ENCODE measurements at places on chromosomes 13 and 19.

- DNase-seq: no peak
Measured at GRCh38 chr19:2320049-2320448, 8.3 kb downstream of the LSM7 start.

- DNase-seq: no peak
Measured at GRCh38 chr19:44617110-44617880, 3.9 kb downstream of the IGSF23 start.

- DNase-seq: no peak
Measured at GRCh38 chr19:15471639-15472101, 7.3 kb upstream of the RASAL3 start.

GRCh38 chr19:56137405-56137804 is 3.7 kb upstream of the ZNF444 start:
- no peak for DNase-seq

DNA sequence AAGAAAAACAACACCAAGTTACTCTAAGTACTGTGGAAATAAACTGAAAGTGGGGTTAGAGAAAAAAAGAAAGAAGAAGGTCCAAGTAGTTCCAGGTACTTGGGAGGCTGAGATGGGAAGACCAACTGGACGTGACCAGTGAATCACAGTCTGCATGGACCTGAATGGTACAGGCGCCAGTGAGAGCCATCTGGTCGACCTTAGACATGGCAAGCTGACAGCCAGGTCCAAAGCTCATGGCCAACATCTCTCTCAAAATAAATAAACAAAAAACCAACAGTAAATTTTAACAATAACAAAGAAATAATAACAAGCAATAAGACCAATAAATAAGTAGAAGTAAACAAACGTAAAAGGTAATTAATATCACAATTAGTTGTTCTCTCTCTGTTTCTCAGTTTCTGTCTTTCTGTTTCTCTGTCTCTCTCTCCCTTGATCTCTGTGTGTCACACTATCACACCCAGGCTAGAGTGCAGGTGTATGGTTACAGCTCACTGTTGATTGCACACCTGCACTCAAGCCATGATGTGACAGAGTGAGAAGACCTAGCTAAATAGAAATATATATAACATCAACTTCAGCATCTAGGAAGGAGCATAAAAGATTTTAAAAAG is 31.6 kb upstream of the ZNF724 start:
- no peak for DNase-seq

DNA sequence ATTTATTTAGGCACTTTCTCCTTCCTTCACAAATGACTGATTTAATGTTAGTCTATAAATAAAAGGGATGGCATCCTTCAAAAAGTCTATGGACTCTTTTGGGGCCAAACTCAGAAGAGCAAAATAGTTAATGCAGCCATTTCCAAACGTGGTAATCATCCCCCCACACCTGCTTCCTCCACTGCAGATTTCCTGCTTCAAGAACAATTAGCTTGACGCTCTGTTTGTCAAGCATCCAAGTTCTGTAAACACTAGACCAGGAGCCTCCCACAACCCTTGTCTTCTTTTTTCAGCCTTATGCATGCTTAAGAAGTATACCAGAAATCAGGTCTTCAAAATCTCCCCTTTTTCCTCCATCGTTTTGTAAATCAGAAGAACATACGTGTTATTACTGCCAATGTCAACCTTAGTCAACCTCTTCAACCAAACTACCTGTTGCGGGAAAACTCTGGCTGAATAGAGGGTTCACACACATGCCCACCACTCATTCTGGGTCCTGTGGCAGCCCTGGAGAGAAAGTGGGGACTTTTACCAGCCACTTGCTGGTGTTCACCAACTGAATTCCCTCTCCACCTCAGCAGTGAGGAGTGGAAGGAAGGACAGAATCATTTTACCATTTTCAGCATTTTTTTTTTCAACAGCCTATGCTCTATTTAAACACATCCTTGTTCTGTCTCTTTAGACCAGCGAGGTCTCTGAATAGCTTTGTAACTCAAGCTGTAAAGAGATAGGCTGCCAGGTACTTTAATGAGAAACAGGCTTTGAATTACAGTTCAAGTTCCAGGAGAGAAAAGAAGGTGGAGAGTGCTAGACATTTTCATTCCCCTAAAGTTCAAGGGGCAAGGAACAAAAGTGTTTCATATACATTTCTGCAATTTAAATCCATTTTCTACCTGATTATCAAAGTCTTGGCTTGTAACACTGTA is 39.1 kb downstream of the EFNB2 start:
- no peak for DNase-seq

DNA sequence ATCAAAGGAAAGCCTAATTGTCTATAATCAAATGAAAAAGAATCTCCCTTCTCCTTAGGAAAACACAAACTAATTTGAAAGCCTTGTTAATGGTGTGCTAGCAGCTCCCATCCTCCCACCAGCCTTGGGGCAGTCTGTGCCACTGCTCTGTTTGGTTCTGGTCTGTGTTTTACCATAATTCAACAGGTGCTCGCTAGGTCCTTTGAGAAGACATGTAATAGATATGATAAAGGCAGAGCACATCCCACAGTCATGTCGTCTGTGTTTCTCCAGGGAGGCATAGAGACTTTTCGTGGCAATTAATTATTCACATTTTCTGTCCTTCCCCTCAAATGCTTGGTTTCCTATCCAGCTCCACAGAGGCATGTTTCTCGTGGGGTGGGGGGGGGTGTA is 23.8 kb downstream of the FAM124A start:
- DNase-seq: no peak

GRCh38 chr19:55490478-55491432 is 2.5 kb downstream of the SSC5D start:
- no peak for DNase-seq

- no peak for DNase-seq
Measured at GRCh38 chr13:85543144-85543543, 256.1 kb downstream of the SLITRK6 start.

DNA sequence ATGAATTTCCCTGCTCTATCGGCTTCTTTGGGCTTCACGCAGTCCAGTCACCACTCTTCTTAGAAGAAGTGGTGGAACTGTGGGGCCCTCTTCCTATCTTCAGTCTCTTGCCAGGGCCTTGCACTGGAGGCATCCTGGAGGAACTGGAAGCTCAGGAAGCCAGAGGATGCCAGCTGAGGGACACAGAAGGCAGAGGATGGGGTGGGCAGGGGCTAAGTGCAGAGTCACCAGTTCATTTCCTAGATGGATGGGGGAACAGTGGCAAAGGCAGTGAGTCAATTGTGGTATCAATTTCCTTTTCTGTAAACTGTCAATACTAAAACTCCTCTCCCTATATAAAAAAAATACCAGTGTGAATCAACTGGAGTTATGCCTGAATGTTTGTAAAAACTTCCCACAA is 419.7 kb downstream of the KLF12 start:
- no peak for DNase-seq

DNA sequence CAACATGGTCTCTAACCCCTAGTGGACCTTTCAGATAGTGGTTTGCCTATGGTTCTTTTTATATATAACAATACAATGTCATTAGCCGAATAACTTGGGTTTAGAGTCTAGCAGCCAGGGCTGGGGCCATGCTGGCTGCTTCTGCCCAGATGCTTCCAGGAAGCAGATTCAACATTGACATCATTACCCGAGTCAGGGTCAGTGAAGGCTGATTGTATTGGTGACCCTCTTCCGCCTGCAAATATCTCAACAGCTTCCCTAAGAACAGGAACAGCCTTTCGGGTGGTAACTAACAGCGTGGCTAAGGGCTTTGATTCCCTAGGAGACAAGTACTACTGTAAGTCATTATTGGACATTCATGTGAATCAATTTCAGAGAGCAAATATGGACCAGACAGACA is 476.4 kb downstream of the UQCRFS1 start:
- no peak for DNase-seq

GRCh38 chr13:80931118-80931517 is 590.2 kb upstream of the SPRY2 start:
- DNase-seq: no peak
